ENCODE measurements at places on chromosomes 16 and 17.

GRCh38 chr16:86308514-86308913 is 201.8 kb upstream of the FOXF1 start:
- no peak for DNase-seq

DNA sequence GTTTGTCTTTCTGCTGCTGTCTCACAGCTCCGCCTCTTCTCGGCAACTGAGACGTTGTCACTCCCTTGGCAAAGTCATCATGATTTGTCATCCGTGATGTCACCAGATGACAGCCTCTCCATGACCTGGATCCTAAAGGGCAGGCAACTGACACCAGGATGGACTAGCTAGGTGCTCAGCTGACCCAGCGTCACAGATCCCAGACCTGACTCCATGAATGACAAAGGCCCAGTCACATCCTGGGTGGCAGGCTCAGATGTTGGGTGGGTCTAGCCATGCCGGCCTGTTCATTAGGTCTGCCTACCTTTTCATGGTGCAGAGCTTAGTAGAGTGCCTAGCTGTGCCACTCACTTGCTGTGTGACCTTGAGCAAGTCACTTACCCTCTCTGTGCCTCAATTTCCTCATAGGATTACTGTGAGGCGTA is 3.8 kb upstream of the TMEM238L start:
- DNase-seq = no peak

GRCh38 chr16:72537664-72538063 is 365.7 kb upstream of the PMFBP1 start:
- DNase-seq = peak; percentile 27

DNA sequence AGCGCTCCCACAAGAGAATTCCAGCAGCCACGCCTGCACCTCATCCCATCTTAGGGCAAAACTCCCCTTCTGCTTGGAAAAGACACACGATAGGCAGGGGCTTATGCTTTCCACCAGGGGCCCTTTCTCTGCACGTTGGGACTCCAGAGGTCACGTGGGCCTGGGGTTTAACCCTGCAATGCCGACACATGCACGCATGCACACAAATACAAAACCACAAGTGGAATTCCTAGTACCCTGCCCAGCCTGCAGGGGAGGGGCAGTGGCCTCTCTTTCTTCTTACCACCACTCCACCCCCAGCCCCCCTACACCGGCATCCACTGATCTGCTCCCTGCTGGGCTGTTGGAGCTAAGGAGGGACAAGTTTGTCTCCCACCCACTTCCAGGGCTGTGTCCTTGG is 16.8 kb upstream of the CCDC182 start:
- DNase-seq = no peak

- DNase-seq = no peak
Observed at GRCh38 chr17:82519971-82520903, 705 bp downstream of the FOXK2 start.

- DNase-seq = no peak
Observed at GRCh38 chr16:2328428-2328827, 12.1 kb downstream of the ABCA3 start.

GRCh38 chr17:49280061-49280460 is 49.5 kb upstream of the PHOSPHO1 start:
- DNase-seq = no peak

Data from skin of body (tissue), 3 donors.